ENCODE measurements at places on chromosomes 11 and 22.

DNA sequence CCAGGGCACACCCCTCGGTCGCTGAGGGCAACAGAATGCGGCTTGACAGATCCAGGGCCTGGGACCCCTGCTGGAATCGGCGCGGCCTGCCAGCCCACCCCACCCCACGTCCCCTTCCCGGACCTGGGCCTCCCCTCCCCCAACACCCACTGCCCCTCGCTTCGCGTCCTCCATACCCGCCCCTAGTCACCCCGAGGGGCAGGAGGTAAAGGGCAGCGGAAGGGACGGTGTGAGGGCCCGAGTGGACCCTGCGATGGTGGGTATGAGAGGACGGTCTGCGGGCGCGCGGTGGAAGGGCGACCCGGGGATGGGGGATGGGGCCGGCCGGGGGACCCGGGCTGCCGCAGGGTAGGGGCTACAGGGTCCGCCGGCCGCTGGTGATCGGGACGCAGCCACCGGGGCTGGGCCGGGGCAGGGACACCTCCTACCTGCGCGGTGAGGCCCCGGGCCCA, 311 bp downstream of the APBB1 start:
- no peak for DNase-seq

GRCh38 chr11:20707876-20708275, 38.5 kb downstream of the NELL1 start:
- DNase-seq, result no peak

- DNase-seq, result peak; percentile 20
Measured at GRCh38 chr11:12139144-12139881, 28.9 kb downstream of the MICAL2 start.

DNA sequence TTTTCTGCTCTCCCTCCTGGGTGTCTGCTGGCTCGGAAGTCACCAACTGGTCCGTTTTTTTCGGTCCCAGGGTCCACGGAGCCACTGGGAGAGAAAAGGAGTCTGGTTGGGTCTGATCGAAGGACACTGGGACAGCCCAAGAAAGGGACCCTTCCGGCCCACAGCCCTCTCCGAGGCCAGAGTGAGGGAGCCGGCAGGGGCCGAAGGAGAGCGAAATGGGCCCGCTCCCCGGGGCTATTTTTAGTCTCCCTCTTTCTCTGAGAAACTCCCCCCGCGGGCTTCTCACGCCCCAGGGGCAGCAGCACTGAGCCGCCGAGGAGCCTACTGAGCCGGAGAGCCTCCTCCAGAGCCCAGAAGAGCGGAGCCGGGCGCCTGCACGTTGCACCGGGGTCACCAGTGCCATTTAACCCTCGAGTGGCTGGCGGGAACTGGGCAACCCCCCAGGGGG, 1.9 kb downstream of the ESAM start:
- no peak for DNase-seq

DNA sequence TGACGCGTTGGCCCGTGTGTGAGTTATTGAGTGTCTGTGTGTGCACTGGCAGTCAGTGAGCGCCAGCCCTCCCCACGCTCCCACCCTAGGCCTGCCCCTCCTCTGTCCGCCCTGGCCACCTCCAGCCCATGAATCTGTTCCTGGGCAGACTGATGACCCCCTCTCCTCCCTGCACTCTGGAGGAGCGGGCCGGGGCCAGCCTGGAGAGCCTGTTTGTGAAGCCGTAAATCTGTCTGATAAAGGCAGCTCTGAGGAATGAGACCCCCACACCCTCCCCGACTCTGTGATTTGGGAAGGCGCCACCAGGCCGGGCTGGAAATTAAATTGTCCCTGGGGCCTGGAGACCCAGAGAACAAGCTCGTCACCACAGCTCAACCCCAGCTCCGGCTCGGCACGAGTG, 8.6 kb downstream of the TSSC4 start:
- DNase-seq, result no peak

DNA sequence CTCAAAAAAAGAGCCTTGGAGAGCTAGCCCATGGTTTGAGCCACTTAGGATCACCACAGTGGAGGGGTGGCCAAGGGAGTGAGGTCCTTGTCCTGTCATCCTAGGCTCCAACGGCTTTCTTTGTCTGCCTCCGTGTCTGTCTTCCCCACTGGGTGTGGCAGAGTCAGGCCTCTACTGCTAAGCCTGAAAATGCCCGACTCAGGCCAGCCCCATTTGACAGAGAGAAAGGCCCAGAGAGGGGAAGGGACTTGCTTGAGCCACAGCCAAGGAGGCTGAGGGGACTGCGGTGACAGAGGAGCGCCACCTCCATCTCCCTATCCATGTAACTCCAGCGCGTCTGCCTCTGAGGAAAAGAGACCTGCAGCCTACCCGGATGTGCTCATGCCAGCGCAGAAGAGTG, 27.8 kb upstream of the CD82 start:
- DNase-seq, result no peak

- DNase-seq, result no peak
Measured at GRCh38 chr11:114482114-114482513, 42.8 kb downstream of the REXO2 start.

GRCh38 chr22:37354261-37354660, 72.0 kb downstream of the CYTH4 start:
- DNase-seq, result no peak
